CD4-positive, alpha-beta T cell treated with Interleukin-12 subunit alpha and Interleukin-12 subunit beta, for 1 hour (primary cell): ENCODE measurements at places on chromosomes 13 and 19.

- no peak for DNase-seq
Measured at GRCh38 chr13:85755123-85755522, 44.1 kb downstream of the SLITRK6 start.

- no peak for DNase-seq
Measured at GRCh38 chr13:62710787-62711186, 1295.1 kb upstream of the PCDH20 start.

DNA sequence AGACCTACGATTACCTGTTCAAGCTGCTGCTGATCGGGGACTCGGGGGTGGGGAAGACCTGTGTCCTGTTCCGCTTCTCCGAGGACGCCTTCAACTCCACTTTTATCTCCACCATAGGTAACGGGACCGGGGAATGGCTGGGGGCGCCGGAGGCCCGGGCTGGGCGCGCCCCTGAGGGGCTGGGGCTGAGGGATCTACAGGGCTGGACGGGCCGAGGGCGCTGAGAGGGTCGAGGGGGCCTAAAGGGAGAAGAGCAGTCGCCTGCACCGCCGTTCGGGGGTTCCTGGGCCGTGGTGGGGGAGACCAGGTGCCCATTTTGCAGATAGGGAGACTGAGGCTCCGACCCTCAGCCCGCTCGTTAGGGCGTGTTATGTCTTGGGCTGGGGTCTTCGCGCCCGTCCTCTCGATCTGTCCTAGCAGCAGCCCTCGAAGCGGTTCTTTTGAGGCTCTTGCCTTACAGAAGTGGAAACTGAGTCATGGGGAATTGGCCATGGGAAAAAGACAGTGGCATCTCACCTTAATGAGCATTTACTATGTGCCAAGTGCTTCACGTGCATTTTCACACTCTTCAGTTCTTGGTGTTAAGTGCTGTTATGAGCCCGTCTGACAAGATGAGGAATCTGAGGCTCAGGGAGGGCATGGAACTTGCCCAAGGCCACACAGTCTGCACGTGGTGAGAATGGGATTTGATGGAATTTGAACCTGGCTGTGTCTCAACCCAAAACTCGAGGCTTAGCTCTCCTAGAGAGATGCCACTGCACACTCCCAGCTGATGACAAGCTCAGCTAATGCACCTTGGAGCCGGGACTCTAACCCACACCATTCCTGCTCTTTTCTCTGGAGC is 442 bp downstream of the RAB8A start:
- DNase-seq: no peak

DNA sequence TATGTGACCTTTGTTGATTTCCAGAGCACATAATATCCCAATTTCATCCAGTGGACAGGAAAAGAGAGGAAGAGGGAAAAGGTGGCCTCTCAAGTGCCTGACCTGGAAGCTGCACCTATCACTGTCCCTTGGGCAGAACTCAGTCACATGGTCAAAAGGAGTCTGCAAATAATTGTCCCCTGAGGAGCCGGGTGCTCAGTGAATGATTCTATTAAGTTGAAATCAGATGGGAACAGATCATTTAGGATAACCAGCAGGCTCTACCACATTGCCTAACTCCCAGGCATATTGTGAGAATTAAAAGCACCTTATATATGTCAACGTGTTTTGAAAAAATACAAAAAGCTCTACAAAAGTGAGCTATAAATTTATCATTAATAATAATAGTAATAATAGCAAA is 6.8 kb downstream of the KL start:
- no peak for DNase-seq

DNA sequence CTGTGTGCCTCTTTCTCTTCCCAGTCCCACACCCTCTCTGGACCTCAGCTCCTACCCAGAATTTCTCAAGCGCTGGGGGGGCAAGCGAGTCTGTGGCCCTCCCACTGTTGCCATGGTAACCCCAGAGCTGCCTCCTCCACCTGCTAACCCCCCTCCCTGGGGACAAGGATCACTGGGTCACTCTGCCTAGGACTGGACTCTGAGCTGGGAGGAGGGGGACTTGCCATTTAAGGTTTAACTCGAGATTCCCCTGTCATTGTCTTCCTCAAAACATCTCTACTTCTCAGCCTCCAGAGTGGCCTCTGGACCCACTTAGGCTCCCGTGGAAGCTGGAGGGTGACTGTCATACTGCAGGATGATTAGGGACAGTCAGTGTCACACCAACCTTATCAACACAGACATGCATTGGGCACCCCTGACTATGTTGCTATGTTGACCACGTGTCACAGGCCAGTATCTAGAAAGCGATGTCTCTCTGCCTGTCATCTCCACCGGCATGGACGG is 2.2 kb downstream of the PALM3 start:
- DNase-seq: no peak

- no peak for DNase-seq
Measured at GRCh38 chr13:102369302-102369701, 32.5 kb downstream of the FGF14 start.

DNA sequence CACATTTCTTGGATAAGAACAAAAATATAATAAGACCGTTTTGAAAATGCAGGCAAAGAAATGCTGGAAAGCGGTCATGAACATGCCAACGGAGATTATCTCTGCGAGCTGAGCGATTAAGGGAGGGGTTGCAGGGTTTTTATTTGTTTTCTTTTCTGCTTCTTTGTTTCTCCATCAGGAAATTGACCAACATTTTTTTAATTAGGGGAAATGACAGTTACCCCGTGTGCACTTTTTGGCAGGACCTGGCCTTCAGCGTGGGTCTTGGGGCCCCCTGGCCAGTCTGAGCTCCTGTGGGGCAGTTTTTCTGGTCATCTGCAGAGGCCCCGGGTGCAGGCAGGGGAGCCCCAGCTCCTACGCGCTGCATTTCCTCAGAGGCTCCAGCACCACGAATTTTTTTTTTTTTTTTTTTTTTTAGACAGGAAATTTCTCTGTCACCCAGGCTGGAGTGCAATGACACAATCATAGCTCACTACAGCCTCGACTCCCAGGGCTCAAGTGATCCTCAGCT is 31.3 kb upstream of the HOMER3 start:
- no peak for DNase-seq
